ENCODE measurements at places on chromosomes 2 and 18.

DNA sequence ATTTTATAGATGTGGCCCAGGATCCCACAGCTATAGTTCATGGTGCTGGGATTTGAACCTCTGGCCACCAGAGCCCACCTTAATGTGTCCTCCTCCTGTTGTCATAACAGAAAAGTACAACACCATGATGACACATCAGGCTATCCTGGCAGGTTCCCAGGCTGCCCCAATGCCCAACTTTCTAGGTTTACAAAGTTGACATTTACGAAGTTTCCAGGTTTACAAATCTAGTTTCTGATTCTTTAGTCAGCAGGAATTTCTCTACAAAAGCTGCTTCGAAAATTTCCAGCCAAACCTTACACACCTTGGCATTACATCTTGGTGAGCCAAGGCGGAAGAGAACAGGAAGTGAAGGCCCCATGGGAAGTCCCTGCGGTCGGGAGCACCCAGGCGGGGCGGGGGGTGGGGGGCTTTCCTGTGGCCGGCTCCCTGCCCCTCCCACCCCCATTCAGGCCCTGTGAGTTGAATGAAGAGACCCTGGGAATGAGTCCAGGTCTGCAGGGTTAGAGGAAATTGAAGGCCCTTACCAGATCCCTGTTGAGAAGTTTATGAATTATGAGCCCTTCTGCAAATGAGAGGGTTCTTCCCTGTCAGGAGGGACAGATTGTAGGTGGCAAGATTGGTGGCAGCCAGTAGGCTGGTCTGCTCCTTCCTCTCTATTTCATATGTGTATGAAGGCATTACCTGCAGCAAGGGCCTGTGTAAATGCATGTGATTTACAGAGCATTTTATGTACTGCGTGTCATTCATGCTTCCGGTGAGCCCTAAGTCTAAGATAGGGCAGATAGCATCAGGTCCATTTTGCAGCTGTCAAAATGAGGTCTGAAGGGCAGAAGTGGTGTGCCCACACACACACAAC, 11.1 kb upstream of the IL1RN start:
- DNase-seq, result no peak

DNA sequence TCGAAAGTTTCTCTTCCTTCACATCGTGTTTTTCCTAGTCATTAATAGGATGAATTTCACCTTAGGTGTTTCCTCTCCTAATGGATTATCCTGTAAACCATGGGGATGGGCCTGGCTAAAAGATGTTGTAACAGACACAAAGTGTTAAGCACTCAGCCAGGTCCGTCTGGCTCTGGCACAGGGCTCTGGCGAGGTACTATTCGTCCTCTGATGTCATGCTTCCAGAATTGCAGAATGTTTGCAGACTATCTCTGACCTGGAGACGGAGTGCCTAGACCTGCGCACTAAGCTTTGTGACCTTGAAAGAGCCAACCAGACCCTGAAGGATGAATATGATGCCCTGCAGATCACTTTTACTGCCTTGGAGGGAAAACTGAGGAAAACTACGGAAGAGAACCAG, 13.2 kb downstream of the ATG16L1 start:
- no peak for DNase-seq

DNA sequence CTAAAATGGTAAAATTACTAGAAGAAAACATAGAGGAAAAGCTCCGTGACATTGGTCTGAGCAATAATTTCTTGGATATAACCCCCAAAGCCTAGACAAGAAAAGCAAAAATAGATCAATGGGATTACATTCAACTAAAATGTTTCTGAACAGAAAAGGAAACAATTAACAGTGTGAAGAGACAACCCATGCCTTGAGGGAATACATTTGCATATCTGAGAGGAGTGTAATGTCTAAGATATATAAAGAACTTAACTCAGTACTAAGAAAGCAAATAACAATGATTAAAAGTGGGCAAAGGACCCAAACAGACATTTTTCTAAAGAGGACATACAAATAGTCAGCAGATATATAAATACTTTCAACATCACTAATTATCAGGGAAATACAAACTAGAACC, 206.2 kb downstream of the VAPA start:
- no peak for DNase-seq

GRCh38 chr18:70907673-70908072, 618.8 kb downstream of the SOCS6 start:
- DNase-seq, result no peak

GRCh38 chr2:206836722-206837121, 71.3 kb downstream of the FASTKD2 start:
- DNase-seq, result no peak

DNA sequence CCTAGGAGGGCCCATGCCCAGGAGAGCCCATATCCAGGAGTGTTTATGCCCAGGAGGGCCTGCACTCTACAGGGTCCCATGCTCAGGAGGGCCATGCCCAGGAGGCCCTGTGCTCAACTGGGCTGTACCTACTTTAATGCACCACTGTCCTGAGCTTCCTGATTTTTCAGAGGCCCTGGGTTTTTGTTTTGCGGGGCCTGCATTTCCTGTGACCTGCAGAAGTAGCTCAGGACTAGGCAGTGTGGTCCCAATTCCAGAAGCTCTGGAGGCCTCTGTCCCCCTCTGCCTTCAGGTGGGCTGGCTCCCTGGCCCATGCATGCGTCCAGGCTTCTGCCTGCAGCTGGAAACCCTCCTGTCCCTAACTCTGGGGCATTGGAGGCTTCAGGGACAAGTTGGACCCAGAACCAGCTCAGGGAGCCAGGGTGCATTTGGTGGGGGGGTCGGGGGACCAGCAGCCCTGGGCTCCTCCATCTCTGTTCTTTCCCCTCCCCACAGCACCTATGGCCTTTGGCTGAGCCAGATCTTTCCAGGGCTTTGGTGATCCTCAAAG, 10.8 kb downstream of the GPR35 start:
- no peak for DNase-seq

DNA sequence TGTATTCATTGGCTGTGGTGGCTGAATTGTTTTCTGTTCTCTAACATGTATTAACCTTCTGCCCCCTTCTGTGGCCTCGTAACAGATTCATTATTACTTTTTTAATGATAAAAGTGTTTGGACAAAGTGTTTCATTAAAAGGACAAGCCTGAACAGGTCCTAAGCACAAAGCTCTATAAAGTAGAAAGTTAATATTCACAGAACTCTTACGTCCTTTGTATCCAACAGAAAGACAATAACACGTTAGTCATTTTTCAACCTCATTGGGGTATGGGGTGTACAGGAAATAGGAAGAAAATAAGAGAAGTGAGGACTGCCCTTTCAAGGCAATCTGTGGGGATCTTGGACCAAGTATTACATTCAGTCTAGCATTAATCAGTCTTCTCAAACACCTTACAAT, 105.5 kb upstream of the RGPD4 start:
- DNase-seq, result no peak

GRCh38 chr2:36301843-36302242, 53.7 kb upstream of the CRIM1 start:
- no peak for DNase-seq

- DNase-seq, result no peak
These were observed 19.6 kb downstream of the ASB1 start for GRCh38 chr2:238446371-238446770.

GRCh38 chr2:99485411-99485810, 4.4 kb downstream of the REV1 start:
- no peak for DNase-seq

DNA sequence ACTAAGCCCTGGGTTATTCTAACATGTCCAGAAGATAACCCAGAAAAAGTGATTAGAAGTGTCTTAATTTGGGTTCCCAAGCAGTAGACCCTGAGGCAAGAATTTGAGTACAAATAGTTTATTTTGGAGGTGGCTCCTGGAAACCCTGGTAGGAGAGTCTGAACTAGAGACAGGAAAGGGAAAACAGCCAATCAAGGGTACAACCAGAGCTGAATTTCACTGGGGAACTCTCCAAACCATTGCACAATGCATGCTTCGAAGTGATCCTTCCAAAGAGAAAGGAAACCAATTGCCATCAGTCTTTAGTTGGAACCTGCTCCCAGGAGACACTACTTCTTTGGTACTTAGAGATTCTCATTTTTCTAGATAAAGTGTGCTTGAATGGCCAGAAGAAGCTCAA, 361.5 kb downstream of the MBD2 start:
- no peak for DNase-seq

- DNase-seq, result no peak
These were observed 1189.1 kb upstream of the NXPH2 start for GRCh38 chr2:139969323-139969722.

DNA sequence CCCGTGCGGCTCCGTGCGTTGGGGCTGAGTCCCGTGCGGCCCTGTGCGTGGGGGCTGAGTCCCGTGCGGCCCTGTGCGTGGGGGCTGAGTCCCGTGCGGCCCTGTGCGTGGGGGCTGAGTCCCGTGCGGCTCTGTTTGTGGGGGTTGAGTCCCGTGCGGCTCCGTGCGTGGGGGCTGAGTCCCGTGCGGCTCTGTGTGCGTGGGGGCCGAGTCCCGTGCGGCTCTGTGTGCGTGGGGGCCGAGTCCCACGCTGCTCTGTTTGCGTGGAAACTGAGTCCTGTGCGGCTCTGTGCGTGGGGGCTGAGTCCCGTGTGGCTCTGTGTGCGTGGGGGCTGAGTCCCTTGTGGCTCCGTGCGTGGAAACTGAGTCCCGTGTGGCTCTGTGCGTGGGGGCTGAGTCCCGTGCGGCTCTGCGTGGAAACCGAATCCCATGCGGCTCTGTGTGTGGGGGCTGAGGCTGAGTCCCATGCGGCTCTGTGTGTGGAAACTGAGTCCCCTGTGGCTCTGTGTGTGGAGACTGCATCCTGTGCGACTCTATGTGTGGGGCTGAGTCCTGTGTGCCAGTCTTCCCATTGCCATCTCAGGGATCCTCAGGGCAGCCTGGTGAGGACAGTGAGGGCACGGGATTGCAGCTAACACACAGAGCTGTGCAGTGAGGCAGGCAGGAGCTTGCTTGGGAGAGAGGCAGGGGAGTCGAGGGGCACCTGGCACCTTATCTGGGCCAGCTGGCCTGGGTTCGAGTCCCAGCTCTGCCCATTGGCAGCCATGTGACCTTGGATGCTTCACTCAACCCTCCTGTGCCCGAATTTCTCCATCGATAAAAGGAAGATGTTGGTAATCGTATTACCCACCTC, 44.5 kb downstream of the LDLRAD4 start:
- no peak for DNase-seq

DNA sequence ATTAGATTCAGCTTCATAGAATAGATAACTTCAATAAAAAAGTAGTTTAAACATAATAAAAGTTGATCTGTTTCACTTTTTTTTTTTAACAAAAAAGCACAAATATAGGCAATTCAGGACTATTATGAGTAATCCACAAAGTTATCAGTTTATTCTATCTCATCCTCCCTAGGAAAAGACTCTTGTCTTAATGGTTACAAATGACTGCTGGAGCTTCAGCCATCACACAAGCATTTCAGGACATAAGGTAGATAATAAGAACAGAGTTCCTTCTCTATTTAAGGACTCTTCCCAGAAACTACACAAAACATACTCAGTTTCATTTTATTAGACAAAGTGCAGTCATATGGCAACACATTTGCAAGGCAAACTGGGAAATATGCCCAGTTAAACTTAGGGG, 357.6 kb upstream of the SETBP1 start:
- DNase-seq, result no peak

DNA sequence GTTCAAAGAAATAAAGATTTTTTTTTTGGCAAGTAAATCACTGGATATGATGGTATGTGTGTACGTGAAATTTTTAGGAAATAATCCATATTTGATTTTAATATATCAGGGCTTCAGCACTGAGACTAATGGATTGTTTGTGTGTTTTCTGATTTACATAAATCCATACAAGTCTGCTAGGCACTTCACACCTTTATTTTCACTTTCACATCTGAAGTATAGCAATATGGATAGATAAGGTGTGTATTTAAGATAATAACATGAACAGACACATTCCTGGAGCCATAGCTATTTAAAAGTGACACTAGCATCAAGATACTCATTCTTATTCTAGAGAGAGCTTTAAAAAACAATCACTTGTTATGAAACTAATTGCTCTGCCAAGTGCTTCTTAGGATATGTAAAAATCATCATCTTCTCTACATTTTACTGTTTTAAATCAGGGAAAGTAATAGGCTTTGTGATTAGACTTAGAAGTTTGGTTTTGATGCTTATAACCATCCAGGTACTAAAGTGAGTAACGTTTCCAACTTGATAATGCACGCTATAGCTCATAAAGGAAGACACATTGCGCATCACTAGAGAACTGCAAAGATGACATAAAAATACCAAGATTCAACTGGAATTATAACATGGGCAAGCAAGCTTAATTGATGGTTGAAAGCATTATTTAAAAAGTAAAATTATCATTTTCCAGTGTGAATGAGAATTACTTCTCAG, 208.9 kb downstream of the ZEB2 start:
- no peak for DNase-seq

- DNase-seq, result no peak
These were observed 88.3 kb downstream of the AGAP1 start for GRCh38 chr2:235582081-235582686.

- DNase-seq, result no peak
These were observed 287.3 kb upstream of the SETBP1 start for GRCh38 chr18:44393406-44393805.

GRCh38 chr2:288758-289361, 969 bp upstream of the ALKAL2 start:
- no peak for DNase-seq

- no peak for DNase-seq
These were observed 20.9 kb downstream of the THNSL2 start for GRCh38 chr2:88190808-88191721.

GRCh38 chr2:143730155-143730952, 601.1 kb downstream of the ARHGAP15 start:
- no peak for DNase-seq

GRCh38 chr2:133235968-133236367, 332.3 kb downstream of the NCKAP5 start:
- DNase-seq, result no peak

- DNase-seq, result no peak
These were observed 264.2 kb downstream of the RPRM start for GRCh38 chr2:153214337-153214736.

- no peak for DNase-seq
These were observed 640.2 kb upstream of the POU3F3 start for GRCh38 chr2:104213758-104214157.

DNA sequence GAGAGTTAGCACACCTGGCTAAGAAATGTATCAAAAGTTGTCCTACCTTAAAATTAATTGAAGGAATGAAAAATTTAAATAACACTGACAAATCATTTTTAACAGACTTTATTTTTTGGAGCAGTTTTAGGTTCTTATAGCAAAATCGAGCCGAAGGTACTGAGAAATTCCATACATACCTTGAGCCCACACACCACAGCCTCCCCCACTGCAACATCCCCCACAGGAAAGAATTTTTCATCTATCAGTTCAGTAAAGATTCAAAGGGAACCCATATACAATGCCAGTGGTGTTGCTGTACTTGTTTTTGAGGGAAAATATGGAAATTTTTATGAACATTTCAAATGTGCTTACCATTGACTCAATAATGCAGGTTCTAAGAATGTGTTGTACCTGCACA, 169.8 kb upstream of the HS6ST1 start:
- no peak for DNase-seq

All from stimulated activated CD8-positive, alpha-beta memory T cell treated with anti-CD3 and anti-CD28 coated beads, Interleukin-7, amount 100 ng/mL, for 1 hour (primary cell).